GDM1 (cell line): ENCODE measurements at places on chromosomes 5 and 9.

DNA sequence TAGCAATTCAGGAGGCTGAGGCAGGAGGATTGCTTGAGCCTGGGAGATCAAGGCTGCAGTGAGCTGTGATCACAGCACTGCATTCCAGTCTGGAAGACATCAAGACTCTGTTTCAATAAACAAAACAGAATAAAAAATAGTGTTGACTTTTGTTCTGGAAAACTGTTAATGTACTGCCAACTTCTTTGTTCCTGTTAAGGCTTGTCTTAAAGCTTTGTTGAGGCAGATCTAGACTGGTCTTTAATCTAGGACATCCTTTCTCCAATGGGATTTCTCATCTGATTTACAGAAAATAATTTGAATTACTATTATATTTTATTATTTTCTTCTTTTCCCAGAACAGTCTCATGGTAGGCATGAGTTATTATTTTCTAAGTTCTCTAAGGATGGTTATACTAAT lies 26.0 kb downstream of the BDP1 start:
- DNase-seq = no peak

- DNase-seq = no peak
Observed at GRCh38 chr5:175802361-175802760, 69.0 kb upstream of the CPLX2 start.

GRCh38 chr9:2418619-2419018 lies 203.0 kb upstream of the VLDLR start:
- DNase-seq = no peak

GRCh38 chr9:109476642-109477257 lies 21.4 kb downstream of the PTPN3 start:
- no peak for DNase-seq

DNA sequence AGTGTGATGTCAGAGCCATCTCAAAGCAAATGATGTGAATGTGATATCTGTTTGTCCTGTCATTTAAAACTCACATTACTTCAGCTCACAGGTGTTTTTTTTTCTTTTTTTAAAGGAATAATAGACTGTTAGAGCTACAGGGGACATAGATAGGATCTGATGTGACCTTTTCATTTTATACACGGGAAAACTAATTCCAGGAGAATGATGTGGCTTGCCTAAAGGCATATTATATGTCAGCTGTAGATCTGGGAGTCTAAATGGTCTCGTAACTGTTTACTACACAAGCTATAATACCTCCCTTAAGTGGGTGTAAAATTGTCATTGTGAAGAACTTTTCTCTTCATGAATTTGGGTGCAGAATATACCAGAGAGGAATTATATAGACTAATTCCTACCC lies 2.0 kb downstream of the NMUR2 start:
- no peak for DNase-seq

GRCh38 chr9:136774416-136775045 lies 10.2 kb upstream of the LCN15 start:
- no peak for DNase-seq
